CD4-positive, alpha-beta T cell treated with Interleukin-15 for 4 hours (primary cell): ENCODE measurements at places on chromosomes 4 and X.

- no peak for DNase-seq
Measured at GRCh38 chrX:128800138-128800537, 723.2 kb downstream of the SMARCA1 start.

DNA sequence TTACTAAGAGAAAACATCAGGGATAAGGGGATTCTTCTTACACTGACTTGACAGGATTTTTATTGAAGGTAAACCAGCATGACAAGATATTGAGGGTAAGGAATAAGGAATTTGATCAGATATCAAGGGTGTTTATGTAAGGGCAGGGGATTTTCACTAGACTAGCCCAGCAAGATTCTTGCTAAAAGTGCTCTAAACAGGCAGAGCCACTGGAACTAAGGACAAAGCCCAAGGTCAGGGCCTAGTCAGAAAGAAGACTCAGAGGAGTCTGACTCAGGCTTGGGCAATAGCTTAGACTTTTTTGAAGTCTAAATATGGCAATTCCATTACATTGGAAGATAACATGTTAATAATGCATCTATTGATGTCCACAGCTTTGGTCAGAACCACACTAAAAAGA is 6.5 kb upstream of the GLRA3 start:
- no peak for DNase-seq

GRCh38 chr4:78481180-78481579 is 70.4 kb upstream of the ANXA3 start:
- DNase-seq, result no peak

DNA sequence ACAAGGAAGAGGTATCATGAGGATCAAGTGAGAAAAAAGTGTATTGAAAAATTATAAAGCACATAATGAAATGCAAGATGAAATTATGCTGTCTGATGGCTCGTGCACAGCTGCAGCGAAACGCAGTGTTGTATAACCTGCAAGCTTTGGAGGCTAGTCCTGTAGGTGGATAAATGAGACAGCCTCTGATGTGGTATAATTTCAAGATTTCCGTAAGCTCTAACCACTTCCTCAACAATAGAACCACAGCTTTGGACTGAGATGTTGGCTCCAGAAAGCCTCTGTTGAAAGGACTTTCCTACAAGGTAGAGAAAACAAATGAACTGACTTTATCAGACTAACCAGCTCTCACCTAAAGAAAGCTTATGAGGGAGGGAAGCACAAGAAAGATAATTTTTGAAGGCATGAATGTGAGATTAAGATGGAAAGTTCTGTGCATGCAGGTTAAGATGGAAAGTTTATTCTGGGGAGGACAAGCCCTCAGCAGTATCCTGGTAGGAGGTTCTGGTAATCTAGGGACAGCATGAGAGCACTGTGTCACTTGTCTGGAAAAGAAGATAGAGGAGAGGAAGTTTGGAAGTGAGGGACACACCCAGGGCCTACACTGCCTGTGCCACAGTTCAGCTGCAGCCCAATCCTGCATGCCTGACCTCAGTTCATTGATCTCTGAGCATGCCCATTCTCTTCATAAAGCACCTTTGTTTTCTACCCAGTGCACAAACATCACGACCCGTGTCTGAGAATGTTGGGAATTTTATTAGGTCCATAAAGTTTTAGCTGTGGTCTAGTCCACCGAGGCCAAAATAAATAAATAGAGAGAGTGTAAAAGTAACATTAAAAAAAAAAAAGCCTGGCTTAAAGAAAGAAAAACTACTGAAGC is 161.5 kb upstream of the SFRP2 start:
- DNase-seq, result peak; percentile 7

GRCh38 chr4:13762130-13762529 is 134.6 kb upstream of the BOD1L1 start:
- DNase-seq, result no peak

- DNase-seq, result no peak
Measured at GRCh38 chr4:55838952-55839351, 14.5 kb upstream of the EXOC1 start.

DNA sequence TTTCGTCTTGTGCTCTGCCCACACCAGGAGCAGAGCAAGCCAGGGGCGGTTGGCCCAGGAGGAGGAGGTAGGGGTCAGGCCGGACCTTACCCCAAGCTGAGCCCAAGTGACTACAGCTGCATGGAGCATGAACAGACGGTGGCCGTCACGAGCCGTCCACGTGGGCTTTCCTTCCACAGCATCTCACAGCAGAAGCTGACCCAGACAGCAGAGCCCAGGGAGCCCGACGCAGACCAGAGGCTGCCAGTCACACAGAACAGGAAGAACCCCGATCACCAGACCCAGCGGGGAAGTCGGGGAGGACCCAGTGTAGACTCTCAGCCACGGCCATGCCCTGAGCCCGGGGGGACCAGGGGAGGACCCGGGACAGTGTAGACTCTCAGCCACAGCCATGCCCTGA is 58.0 kb downstream of the FAM53A start:
- DNase-seq, result no peak

DNA sequence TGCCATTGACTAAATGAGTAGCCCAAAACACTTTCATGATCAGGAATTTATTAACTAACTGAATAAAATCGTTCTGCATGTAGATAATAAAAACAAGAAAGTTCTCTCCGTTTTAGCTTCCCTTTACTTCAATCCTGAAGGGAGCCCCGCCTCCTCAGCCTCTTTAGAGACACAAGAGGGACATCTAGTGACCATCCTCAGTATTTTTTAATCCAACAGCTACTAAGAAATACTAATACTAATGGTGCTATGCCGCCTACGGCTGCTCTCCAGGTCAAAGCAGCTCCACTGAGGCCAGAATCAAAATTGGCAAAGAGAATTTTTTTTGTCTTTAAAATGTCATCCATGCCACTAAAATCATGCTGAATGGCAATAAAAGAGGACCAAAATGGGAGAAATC is 3.2 kb upstream of the PCDH19 start:
- DNase-seq, result peak; percentile 24

- peak; percentile 28 for DNase-seq
Measured at GRCh38 chrX:44244008-44244407, 99.5 kb downstream of the EFHC2 start.

GRCh38 chrX:17737710-17737985 is 355 bp downstream of the SCML1 start:
- no peak for DNase-seq

- DNase-seq, result no peak
Measured at GRCh38 chr4:145933134-145933533, 5.5 kb downstream of the ZNF827 start.

GRCh38 chr4:152451496-152451895 is 84.4 kb downstream of the FBXW7 start:
- no peak for DNase-seq

GRCh38 chr4:83862471-83862870 is 326.6 kb downstream of the GPAT3 start:
- no peak for DNase-seq

DNA sequence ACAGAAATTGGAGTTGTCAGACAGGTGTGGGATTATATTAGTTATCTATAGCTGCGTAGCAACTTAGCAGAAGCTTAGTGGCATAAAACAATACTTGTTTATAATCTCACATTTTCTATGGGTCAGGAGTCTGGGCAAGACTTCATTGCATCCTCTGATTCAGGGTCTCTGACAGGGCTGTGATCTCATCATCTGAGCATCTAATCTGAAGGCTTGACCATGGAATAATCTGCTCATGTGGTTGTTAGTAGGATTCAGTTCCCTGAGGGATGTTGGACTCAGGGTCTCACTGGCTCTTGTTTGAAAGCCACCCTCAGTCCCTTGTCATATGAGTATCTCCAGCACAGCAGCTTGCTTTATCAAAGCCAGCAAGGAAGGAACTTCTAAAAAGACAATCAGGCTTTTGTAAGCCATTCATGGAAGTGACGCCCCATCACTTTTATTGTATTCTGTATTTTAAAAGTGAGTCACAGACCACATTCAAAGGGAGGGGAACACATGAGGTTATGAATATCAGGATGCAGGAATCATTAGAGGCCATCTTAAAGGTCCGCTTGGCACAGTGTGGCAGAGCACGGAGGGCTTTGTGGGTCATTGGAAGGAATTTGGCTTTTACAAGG is 37.2 kb upstream of the FAM9B start:
- DNase-seq, result no peak

DNA sequence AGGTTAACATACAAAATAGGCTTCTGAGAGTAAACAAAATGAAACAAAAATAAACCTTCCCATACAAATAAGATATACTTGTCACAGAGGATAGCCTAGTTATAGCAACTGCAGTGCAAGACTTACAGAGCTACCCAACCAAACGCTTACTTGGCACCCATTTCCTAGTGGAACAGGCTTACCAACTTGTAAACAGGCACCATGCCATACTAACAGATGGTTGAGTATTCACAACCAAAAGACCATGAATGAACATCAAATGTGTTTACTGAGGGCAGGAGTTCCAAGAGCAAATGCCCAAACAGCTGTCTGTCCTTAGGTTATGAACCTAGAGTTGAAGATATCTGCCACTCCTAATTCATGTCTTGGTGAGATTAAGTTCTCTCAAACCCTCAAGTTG is 2629.2 kb downstream of the PCDH7 start:
- DNase-seq, result no peak

- no peak for DNase-seq
Measured at GRCh38 chrX:73765776-73766430, 202.9 kb downstream of the CHIC1 start.

- no peak for DNase-seq
Measured at GRCh38 chrX:53362449-53362848, 60.0 kb downstream of the SMC1A start.

GRCh38 chr4:89539374-89539773 is 231.8 kb upstream of the GPRIN3 start:
- no peak for DNase-seq
